ENCODE measurements at places on chromosomes 6 and 20.
A peak's percentile ranks its signal among the peaks of the same experiment; 100 is the strongest.

DNA sequence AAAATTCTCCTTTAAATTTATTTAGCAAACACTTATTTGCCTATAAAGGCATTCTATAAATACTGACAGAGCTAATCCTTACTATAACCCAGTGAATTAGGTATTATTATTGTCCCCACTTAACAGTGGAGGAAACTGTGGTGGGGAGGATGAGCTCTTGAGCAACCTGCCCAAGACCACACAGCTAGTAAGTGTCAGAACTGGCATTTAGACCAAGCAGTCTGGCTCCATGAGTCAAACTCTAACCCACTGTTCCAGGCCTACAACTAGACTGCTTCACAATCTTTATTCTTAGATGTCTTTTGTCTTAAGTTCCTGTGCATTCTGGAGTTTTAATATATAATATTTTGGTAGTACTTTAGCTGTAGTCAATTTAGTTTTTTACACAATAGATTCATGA, 530.8 kb downstream of the BCKDHB start:
- no peak for DNase-seq

GRCh38 chr6:30837870-30838269, 46.4 kb upstream of the DDR1 start:
- DNase-seq: no peak

GRCh38 chr6:108822401-108822800, 25.8 kb upstream of the ARMC2 start:
- DNase-seq: no peak

DNA sequence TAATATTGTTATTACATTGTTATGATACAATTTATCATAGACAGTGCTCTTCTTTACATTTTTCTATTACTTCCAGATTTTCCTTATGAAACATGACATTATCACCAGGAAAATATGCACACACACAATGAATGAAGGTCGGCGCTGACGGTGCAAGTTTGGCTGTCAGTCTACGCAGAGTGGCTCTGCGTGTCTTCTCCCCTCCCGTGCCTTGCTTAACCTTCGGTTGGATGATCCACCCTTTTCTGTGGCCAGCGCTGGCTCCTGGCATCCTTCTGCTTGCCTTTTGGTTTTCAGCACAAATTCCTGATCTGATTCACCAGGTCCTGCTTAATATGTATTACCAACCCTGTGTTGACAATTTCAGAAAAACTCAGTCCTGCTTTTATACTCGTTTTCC, 157.4 kb downstream of the TSHZ2 start:
- no peak for DNase-seq

- no peak for DNase-seq
These were observed at the start of gene AGER for GRCh38 chr6:32184084-32184640. AGER (minus strand) TSS chr6:32184253; CDS start chr6:32184222, 31 bp downstream.

DNA sequence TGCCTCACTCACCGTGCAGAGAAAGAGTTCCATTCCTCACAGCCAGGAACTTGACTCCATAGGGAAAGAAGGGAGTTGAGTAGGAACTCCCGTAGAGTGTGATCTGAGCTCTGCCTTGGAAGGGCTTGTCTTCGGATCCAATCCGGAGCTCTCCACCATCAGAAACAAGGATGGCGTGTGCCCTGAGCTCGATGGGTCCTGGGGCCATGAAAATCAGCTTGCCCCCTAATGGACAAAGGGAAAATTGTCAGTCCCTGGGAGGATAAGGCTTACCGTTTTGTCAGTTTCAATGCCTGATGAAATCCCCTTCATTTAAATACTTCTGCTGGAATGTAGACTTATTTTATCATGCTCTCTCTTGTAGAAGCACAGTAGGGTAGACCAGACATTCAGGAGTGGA, 153.3 kb downstream of the PKHD1 start:
- peak; percentile 65 for DNase-seq

GRCh38 chr6:79127660-79128059, 49.6 kb upstream of the PHIP start:
- DNase-seq: peak; percentile 17

DNA sequence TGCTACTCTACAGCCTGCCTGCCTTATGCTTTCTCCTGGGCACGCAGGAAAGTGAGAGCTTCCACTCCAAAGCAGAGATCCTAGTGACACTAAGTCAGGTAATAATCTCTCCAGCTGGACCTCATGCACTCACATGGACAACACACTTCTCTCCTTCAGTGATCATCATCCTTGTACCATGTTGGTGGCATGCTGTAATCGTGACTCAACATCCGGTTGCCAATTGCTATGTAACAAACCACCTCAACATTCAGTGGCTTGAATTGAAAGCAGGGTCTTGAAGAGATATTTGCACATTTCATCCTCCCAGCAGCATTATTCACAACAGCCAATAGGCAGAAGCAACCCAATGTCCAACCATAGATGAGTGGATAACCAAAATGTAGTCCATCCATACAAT, 40.3 kb upstream of the PPP1R3G start:
- DNase-seq: no peak

DNA sequence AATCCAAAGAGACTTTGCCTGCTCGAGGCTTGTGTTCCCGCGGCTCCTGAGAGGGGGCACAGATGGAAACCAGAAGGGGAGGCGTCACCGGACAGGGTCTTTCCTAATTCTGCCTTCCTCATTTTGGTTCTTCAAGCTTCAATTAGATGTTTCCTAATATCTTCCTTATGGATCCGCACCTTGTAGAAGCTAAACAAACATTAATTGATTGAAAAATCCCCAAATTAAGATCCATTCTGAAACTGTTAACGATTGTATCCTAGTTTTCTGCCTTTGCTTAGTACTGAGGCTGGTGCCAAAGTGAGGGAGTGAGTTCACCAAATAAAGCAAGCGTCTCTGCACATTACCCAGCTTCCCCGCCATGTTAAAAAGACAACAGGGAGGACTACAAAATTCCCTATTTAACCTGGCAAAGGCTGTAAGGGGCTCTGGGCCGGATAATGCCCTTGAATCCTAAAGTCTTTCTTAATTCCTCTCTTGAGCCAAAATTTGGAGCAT, 123.2 kb downstream of the GPX5 start:
- no peak for DNase-seq

DNA sequence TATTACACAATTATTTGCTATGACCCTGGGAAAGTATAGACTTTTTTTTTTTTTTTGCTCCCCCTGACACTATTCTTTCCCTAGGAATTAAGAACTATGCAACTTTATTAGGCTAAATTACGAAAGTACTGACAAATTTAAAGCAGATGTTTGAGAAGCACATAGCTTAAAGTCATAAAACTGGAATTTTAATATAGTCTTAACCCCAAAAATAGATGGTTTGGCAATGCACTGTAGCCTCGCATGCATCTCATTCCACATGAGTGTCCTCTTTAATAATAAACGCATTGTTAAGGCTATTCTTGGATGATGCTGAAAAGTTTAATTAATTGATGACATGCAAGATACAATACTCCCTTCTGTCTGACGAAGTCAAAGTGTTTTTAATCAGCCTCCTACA, 49.3 kb downstream of the TBC1D7 start:
- no peak for DNase-seq

DNA sequence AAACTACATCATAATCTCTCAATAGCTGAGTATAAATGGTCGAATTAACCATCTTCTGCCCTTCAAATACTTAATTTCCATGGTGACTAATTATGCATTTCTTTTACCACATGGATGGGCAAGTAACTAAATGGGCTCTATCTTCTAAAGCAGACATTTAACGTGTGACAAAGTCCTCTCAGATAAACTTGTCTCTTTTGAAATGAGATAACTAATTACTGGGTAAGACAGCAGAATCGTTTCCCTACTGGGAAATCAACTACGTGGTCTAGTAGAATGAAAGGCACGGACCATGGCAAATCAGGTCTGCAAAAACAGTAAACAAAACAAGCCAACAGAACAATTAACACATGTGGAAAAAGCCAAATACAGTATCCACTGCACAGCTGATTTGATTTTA, 137.7 kb downstream of the BACH2 start:
- DNase-seq: no peak

- DNase-seq: no peak
These were observed 140.4 kb downstream of the CDKAL1 start for GRCh38 chr6:20674664-20675063.

DNA sequence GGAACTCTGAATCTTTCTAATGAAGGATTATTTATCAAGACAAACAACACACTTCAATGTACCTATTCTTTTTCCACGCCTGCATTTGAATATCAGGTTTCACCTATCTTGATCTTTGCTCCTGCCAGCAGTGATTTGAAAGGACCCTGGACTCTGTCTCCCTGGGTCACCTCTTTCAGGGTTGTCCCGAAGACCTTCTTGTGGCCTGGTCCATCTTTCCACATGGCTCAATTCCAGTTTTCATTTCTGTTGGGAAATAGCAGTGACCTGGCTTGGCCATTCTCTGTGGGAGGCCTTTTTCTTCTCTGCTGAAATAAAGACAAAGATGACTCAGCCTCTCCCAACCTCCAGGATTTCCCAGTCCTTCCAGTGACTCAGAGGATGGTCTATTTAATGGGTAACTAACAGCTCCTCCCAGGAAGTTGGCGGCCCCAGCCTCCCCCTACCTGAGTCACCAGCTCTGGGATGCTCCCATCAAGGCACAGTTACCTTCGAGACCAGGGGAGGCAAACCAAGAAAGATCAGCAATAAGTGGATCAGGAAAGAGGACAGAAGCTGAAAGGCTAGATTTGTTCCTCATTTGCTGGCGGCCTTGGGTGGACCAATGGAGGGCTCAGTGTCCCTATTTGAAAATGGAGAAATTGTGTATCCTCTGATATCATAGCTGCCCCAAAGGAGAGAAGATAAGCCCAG, 120.2 kb upstream of the RNF24 start:
- peak; percentile 17 for DNase-seq

- DNase-seq: no peak
These were observed 3.3 kb downstream of the EFHC1 start for GRCh38 chr6:52423448-52423847.

- no peak for DNase-seq
These were observed 107.7 kb upstream of the BTN3A2 start for GRCh38 chr6:26257272-26257671.

DNA sequence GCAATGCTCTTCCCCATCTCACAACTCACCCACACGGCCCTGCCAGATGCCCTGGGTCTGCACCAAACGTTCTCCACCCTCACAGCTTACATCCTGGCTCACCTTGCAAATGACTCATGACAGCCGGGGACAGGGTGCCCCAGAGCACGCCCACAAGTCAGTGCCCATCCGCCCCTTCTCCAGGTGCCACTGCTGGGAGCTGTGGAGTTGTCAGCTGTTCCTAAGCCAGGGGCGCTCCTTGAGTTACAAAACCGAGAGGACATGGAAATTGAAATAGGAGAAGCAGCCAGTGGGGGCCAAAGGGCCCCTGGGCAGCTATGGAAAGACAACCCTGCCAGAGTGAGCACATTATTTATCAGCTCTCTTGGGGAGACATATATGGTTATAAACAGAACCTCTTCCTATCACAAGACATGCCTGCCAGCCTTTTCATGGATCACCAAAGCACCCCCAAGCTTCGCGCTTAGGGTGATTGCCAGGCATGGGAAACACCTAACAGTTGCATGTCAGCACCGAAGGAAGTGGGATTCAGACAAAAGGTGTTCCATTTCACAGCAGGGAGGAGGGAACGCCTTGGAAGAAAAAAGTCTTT, 236.8 kb downstream of the LY86 start:
- no peak for DNase-seq

- no peak for DNase-seq
These were observed 232.6 kb upstream of the MAP3K7 start for GRCh38 chr6:90819483-90819882.

DNA sequence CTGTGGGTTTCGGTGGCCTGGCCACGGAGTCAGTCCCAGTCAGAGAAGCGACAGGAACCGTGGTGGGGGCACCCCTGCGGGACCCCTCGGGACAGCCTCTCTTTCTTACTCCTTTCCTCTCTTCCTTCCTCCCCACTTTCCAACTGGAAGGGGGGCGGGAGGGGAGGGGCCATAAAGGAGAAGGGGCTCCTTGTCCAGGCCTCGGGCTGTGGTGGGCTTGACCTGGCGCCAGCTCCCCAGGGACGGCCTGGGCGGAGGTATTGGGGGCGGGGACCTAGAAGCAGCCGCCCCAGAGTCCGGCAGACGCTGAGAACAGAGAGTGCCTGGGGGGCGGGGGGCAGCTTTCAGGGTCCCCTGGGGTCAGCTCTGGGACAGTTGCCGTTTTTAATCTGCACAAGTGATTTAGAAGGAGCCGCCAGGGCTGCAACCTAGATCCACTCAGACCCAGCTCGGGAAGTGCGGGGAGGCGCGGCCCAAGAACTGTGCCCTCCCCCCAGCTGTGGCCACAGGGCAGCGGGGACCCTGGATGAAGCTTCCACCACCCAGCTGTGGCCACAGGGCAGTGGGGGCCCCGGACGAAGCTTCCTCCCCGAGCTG, 6.4 kb upstream of the ABHD16B start:
- no peak for DNase-seq

DNA sequence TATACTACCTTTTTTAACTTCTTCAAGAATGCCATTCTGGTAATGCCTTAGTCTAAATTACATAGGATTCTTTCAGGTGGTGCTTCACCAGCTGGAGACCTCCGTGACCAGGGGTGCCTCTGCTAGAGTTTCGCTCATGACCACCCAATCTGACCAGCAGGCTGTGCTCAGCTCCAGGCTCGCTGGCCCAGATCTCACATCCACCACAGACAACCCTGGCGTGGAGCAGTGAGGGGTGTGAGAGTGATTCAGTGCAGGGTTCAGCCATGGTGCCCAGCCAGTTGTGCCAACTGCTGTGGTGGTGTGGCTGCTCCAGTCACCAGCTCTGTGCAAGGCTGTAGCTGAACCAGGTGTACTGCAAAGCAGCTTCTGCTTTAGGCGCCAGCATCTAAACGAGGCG, 198.6 kb downstream of the MMUT start:
- DNase-seq: no peak

- no peak for DNase-seq
These were observed 17.8 kb upstream of the HMGN4 start for GRCh38 chr6:26520237-26520849.

DNA sequence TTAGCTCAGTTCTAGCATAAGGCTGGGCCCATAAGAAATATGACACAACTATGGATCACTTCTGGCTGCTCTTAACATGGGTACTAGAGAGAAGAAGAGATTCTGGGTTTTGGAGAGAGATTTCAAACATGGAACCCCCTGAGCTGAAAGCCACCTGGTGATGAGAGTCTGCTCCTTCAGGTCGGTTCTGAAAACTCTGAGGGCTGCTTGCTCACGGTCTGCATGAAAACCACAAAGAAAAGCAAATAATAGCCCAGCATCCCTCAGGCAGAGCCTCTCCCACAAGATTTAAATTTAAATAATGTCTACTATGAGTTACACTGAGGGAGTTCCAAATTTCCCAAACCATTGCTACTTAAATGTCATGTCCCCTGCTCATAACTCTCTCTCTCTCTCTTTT, 301.5 kb downstream of the BMP7 start:
- DNase-seq: no peak

GRCh38 chr6:53517021-53517420, 27.9 kb downstream of the GCLC start:
- no peak for DNase-seq

- DNase-seq: no peak
These were observed 45.3 kb upstream of the PRELID3B start for GRCh38 chr20:59087829-59088433.

DNA sequence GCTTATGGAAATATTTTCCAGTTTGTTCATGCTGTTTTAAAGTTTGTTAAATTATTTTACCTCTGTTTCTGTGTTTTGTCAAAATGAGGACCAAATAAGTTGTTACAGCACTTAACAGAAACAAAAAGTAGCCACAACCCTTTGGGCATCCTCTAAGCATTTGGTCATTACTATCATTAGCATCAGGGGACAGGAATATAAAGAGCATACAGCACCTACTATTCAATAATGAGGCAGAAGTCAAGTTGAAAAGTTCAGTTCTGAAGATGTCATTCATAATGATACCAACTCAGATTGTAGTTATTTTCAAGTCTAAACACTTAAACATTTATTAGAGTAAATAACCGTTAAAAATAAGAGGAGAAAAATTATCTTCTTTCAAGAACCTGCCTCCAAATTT, 862.3 kb upstream of the FLRT3 start:
- DNase-seq: no peak
